ENCODE measurements at places on chromosomes 12 and 14. TPM values are rescaled to one million over a fixed set of nuclear protein-coding genes. Genes with fewer than 3 reads are reported as not detected.

Gene CCDC197
- not detected for polyA plus RNA-seq

Gene KLRC3
- polyA plus RNA-seq = not detected

Gene NANOG
- polyA plus RNA-seq = not detected

Gene CLEC1A
- not detected for polyA plus RNA-seq

Gene GPR68
- polyA plus RNA-seq = 5.7 TPM

- DNase-seq = no peak
These were observed 45.7 kb downstream of the NPAS3 start for GRCh38 chr14:32984241-32984930.

DNA sequence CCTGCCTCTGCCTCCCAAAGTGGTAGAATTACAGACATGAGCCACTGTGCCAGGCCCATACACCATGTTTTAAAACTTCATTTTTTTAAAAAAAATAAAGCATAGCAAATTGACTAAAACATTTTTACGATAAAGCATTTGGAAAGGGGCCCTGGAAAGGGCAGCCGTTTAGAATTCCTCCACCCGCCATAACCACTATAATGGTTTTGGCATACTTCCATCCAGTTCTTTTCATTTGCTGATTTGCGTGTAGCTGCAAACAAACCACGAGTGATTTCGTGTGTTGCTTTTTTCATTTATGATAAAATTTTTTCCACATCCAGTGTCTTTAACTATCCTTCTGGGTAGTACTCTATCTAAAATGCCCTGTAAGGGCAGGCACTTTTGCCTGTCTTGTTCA, 91.8 kb upstream of the RIN3 start:
- no peak for DNase-seq

GRCh38 chr12:74890237-74890599, 319.4 kb downstream of the KCNC2 start:
- DNase-seq = peak; percentile 90
